ENCODE measurements at places on chromosomes 5 and 9. TPM values are rescaled to one million over a fixed set of nuclear protein-coding genes. Genes with fewer than 3 reads are reported as not detected.

- DNase-seq: no peak
These were observed 31.6 kb downstream of the DTWD2 start for GRCh38 chr5:118956727-118957126.

DNA sequence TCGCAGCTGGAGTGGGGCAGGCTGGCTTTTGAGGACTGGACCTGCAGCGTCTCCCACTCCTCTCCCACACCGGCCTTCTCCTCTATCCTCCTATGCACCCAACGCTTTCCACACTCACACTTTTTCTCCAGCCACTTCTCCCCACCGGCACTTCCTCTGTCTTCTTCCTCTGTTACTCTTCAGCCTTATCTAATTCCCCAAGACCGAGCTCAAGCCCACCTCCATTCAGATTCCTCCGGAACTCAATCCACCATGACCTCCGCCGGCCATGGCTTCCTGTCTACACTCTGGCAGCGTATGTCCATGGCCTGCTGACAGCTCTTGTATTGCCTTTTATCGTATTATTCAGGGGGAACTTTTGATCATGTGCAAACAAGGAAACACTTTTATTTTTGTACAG lies 545 bp upstream of the OR2V1 start:
- no peak for DNase-seq

GRCh38 chr5:30197662-30198061 lies 995.8 kb upstream of the CDH6 start:
- DNase-seq: no peak

DNA sequence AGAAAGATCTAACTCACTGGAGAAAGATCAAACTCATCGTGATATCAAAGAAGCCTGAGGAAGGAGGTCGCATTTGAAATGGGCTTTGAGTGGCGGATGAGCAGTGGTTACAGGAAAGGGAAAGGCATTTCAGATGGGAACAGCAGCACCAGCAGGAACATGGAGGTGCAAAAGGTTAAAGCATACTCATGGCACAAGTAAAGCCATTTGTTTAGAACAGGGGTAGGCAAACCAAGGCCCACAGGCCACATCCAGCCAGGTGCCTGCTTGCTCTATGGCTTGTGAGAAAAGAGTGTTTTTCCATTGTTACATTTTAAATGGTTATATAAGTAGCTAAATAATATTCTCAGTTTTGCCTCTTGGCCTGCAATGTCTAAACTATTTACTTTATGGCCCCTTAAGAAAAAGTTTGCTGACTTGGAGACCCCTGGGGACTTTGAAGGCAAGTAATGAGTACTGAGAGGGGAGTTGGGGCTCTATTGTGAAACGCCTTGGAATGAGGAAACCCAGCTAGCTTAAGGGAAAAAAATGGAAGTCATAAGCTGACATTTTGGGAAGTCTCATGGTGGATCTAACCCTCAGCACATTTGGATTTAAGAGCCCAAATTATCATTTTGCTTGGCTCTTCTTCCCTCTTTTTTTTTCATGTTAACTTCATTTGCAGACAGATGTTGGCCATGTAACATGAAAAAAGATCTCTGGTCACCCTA lies 211.1 kb downstream of the NR3C1 start:
- DNase-seq: no peak

DNA sequence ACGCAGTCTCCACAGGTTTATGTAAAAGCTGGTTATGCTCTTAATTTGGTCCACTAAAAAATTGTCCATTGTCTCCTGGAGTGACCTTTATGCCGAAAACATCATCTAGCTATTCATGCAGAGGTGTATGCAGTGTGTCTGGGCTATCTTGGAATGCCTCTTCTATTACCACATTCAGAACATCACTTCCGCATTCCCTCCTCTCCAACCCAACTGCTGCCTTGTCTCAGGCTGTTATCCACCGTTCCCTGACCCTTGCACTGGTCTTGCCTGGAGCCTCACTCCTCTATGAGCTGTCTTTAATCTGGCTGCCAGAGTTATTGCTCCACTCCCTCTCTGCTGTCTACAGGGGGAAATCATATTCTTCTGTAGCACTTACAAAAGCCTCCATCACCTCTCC lies 214.1 kb upstream of the ANKRD55 start:
- no peak for DNase-seq

DNA sequence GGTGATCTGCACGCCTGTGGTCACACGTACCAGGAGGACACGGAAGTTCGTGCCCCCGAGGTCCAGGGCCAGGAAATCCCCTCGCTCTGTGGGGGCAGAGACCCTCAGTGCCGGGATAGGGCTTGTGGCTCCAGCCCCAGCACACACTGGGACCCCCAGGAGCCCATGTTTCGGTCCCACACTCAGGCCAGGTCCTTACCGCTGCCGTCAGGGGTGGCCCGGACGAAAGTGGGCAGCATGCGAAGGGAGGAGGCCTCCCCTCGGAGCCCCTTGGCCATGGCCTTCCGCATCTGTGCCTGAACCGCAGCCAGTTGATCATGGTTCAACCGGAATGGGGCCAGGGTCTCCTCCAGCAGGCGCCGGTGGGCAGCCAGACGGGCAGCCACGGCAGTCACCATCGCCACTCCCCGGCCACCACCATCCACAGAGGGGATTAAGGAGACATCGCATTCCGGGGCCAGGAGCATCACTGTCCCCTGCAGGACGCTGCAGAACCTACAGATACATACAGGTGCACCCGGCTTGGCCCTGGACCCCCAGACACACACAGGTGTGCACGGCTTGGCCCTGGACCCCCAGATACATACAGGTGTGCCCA lies 11.8 kb downstream of the HK3 start:
- no peak for DNase-seq

- no peak for DNase-seq
These were observed 321.1 kb downstream of the ARRDC3 start for GRCh38 chr5:91061946-91062562.

DNA sequence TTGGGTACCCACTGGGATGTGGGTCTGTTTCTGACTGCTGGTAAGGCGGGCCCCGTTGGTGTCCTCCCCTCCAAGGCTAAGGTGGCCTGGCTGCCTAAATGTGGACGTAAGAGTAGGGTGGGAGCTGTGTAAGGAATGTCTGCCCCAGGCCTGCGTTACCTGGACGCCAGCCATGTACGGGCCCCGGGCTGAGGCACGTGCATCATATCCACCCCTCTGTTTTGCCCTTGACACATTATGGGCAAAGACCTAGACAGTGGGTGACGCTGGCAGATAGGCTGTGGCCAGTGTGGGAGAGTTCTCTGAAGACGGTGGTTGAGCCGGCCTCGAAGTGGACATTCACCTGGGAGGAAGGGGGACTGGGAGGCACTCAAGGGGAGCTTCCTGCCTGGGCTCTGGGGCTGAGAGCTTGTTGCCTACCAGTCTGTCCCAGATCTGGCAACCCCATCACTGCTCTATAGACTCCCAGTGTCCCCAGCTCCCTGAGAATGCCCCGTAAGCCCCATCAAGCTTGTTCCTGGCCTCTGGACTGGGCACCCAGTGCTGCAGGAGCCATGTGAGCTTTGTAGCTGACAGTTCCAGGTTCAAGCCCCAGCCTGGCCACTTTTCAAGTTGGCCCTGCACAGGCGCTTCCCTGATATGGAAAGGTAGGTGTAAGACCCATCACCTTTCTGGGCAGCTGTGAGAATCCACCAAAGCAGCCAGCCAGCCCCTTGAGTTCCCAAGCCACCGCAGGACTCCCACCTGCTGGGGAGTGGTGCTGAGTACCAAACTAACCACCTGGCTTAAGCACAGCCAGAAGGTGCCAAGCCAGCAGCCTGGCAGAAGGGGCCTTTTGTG lies 3.2 kb upstream of the PRR7 start:
- no peak for DNase-seq

DNA sequence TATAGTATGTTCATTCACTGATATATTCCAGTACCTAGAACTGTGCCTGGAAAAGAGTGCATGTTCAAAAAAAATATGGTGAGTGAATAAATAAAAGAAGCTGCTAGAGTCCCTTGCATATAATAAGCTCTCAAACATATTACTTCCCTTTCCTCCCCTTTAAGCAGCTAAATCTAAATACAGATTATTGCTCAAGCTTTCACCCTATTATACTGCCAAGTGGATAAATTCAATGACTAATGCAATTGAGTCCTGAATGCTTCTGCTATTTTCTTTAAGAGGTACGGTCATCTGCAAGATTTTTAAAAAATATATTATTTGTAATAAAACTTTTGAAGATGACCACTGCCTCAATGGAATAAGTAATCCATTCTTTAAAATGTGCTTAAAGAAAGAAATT lies 248.4 kb downstream of the PLK2 start:
- DNase-seq: no peak

- DNase-seq: no peak
These were observed 65.7 kb upstream of the KCNN2 start for GRCh38 chr5:114296191-114296590.

- no peak for DNase-seq
These were observed 58.8 kb downstream of the SNX30 start for GRCh38 chr9:112809351-112809848.

Gene PCDHGA3
- total RNA-seq: not detected

GRCh38 chr5:36073595-36074216 lies 7.0 kb upstream of the UGT3A2 start:
- no peak for DNase-seq

- no peak for DNase-seq
These were observed 195.3 kb downstream of the FBXL7 start for GRCh38 chr5:15695215-15695731.

- DNase-seq: no peak
These were observed 856 bp upstream of the ATOSB start for GRCh38 chr9:35116539-35116897.

GRCh38 chr9:83304686-83305085 lies 233.5 kb downstream of the FRMD3 start:
- no peak for DNase-seq

DNA sequence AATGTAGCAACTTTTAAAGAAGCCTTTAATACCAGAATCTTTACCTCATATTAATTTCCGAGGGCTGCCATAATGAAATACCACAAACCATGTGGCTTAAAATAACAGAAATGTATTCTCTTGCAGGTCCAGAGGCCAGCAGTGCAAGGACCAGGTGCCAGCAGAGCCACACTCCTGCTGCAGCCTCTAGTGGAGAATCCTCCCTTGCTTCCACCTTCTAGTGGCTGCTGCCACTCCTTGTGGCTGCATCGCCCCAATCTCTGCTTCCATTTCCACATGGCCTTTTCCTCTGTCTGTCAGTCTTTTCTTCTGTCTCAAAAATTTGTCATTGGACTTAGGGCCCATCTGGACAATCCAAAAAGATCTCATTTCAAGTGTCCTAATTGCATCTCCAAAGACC lies 401.5 kb downstream of the EFNA5 start:
- no peak for DNase-seq

- no peak for DNase-seq
These were observed 47.7 kb downstream of the FTMT start for GRCh38 chr5:121899346-121899745.

- no peak for DNase-seq
These were observed 41.5 kb downstream of the HACD4 start for GRCh38 chr9:20989923-20990341.

Gene SHOC1
- not detected for total RNA-seq

GRCh38 chr9:128022886-128023285 lies 42.1 kb upstream of the EEIG1 start:
- DNase-seq: no peak

- no peak for DNase-seq
These were observed 25.9 kb downstream of the PSMB7 start for GRCh38 chr9:124389146-124389939.

DNA sequence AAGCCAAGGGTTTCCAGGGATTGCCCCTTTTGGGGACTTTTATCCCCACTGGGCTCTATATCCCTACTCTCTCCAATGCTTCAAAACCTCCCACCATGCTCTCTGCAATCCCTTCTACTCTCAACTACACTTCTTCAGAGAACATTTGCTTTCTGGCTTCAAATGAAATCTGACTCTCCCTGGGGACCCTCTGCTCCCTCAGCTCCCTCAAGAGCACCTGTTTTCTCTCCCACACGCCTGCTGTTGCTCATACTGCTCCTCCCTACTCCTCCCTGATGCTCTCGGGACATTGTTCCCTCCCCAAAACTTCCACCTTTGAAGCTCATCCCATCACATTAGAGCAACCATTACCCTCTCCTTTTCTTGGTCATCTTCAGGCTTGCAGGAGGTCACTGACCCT lies 344.9 kb downstream of the CDK5RAP2 start:
- DNase-seq: no peak

Gene SPATA31E1
- not detected for total RNA-seq

Gene GLE1
- total RNA-seq: 48.7 TPM

Gene TRPM3
- not detected for total RNA-seq

DNA sequence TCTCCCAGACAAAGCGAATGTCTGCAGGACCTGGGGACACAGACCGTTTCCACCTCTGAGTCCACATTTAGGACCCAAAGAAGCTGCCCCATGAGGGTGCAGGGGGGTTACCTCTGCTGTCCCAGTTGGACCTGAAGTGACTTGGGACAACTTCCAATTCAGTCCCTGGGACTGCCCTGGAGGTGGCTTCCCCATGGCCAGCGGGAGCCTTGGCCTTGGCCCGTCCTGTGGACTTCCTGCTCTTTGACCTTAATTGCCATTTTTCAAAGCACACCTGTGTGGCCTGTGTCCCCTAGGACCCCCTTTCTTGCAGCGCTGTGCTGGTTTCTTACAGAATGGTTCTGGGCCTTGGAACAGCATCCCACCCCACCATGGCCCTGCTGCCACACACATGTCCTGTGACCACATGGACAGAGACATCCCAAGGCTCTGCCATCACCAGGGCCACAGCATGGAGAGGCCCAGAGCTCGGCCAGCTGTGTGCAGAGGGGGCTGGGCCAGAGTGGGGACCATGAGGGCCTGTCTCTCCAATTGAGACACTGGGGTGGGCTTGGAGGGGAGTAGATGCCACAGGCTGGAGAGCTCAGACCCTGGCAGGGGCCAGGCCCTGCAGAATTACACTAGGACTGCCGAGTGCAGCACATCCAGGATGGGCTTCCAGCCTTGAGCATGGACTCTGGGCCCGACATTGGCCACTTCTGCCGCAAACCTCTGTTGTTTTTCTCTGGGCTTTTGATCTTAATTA lies 45.8 kb downstream of the SECISBP2 start:
- DNase-seq: no peak

- DNase-seq: no peak
These were observed 41.7 kb downstream of the ZNF608 start for GRCh38 chr5:124704594-124705284.

DNA sequence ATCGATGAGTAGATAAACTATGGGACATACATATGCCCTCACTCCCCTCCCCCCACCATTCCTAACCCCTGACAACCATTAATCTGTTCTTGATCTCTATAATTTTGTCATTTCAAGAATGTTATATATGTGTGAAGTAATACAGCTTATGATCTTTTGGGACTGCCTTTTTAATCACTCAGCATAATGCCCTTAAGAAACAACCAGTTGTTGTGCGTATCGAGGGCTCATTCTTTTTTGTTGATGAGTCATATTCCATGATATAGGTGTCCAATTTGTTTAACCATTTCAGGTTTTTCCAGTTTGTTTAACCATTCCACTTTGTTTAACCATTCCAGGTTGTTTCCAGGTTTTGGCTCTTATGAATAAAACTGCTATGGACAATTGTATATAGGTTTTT lies 75.6 kb downstream of the ARHGEF28 start:
- DNase-seq: no peak

Gene CAPSL
- 0.59 TPM for total RNA-seq

Measured in CD8-positive, alpha-beta memory T cell (primary cell).